Endodermal cell (in vitro differentiated cells): ENCODE measurements at places on chromosomes 1 and 21. TPM values are rescaled to one million over a fixed set of nuclear protein-coding genes. Genes with fewer than 3 reads are reported as not detected.

The ADGRL4 gene
- 0.44 and 0.54 TPM in 2 replicates for total RNA-seq

The LRP8 gene
- total RNA-seq = 25.3 to 30.2 TPM (median 29.1 TPM) in 3 replicates

The PTPN22 gene
- not detected in 3 replicates for total RNA-seq

The AMIGO1 gene
- 2.7 to 3.5 TPM (median 3.0 TPM) in 3 replicates for total RNA-seq

DNA sequence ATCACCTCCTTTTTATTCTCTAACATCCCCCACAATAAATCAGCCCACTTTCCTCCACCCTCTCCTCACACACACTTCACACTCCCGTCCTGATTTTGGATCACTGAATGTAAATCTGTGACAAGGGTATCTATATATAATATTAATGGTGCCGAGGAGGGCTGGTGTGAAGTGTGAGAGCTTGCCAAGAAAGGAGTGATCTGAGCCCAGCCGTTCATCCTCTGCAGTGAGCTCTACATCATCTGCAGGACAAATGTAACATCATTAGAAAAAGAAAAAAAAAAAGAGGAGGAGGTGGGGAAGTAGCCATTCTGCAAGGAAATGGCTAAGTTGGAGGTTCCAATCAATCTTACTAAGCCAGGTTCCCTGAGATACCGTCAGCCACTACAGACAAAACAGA, 291.7 kb upstream of the RRP15 start:
- no peak overlapping the region for H3K4me3 ChIP-seq
- H3K4me1 ChIP-seq = no peaks in the 10 kb centered on the region
- no peak for DNase-seq
- no peak overlapping the region for H3K27ac ChIP-seq

DNA sequence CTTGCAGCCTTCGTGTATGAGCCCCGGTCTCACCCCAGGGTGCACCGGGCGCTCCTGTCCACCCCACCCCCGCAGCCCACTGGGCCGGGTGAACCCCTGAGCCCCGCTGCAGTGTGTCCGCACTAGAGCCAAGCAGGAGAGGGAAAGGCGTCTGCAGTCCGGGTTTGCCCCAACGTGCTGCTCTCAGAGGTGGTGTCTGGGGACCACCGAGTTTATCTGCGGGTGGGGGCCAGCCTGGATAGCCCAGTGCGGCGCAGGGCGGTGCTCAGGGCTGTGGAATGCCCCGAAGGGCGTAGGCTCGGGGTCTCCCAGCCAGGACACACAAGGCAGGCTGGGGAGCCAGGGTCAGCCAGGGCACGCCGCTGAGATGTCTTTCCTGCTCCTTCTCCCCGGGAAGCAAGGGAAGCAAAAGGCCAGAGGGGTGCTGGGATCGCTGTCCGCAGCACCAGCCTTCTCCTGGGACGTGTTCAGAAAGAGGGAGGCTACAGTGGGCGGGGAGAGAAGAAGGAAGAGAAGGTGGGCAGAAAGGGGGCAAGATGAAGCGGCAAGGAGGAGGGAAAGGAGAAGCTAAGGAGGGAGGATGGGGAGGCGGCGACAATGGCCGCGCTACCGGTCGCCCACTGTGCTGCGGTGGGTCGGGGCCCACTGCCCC, 56.6 kb downstream of the MAB21L3 start:
- peak; percentile 79 for DNase-seq
- H3K36me3 ChIP-seq = no peaks in the 10 kb centered on the region
- peak overlapping the region; percentile 74 for H3K27ac ChIP-seq

DNA sequence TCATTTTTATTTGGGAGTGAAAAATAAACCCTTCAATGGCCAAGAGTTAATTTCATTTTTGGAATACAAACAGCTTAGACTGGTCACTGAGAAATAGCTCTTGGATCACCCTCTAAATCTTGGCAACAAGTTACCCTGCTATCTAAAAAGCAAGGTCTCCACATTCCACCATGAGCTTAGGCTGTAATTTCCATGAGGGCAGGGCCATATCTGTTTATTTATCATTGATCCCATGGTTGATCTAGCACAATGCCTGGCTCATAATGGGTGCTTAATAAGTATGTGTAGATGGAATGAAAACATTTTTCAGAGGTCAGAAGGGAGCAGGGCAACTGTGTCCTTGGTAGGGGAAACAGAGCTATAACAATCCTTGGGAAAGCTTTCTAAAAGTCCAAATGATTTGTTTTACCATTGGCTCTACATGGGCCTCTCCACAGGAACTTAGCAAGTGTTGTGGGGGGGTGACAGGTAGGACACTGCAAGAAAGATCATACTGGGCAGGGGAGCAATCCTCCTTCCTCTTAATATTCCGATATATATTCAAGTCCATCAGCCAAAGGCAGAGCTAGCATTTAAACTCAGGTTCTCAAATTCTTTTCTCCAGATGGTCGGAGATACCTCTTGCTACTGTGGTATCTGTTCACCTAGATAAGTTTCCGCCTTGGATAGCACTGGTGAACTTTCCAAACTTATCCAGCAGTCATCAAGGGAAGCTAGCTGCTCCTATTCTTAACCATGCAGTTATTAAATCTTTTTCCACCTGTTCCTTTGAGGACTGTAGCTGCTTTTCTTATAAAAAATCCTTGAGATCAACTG, 53.1 kb upstream of the PTCH2 start:
- no peak overlapping the region for H3K27ac ChIP-seq
- H3K36me3 ChIP-seq = peaks cover 6% of the 10 kb centered on the region
- H3K4me3 ChIP-seq = no peak overlapping the region
- no peaks in the 10 kb centered on the region for H3K27me3 ChIP-seq
- no peaks in the 10 kb centered on the region for H3K4me1 ChIP-seq

GRCh38 chr1:226475142-226475511, 67.2 kb upstream of the PARP1 start:
- peaks cover 6% of the 10 kb centered on the region for H3K4me1 ChIP-seq
- H3K27ac ChIP-seq = no peak overlapping the region
- DNase-seq = no peak

DNA sequence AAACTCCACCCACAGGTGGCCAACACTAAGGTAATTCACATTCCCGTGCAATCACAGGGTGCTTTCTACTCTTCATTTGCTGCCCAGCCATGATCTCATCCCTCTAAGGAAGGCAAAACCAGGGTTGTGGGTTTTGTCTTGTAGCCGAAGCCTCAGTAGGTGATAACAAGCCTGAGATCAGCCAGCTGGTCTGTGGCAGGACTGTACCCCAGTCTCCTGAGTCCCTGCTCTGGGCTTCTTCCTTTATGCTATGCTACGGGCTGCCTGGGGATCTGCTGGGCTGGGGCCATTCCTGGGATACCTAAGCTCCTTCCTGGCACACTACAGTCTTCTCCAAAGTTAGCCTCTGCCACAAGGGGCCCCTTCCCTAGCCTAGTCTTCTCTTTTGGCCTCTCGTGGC, 9.8 kb downstream of the PPFIA4 start:
- H3K36me3 ChIP-seq = no peaks in the 10 kb centered on the region
- no peaks in the 10 kb centered on the region for H3K27me3 ChIP-seq
- no peak overlapping the region for H3K4me3 ChIP-seq
- H3K27ac ChIP-seq = no peak overlapping the region
- DNase-seq = peak; percentile 64
- H3K4me1 ChIP-seq = peaks cover 11% of the 10 kb centered on the region

GRCh38 chr1:118257946-118258345, 72.9 kb upstream of the SPAG17 start:
- no peaks in the 10 kb centered on the region for H3K4me1 ChIP-seq
- H3K27ac ChIP-seq = no peak overlapping the region
- no peak overlapping the region for H3K4me3 ChIP-seq
- no peaks in the 10 kb centered on the region for H3K36me3 ChIP-seq

- no peaks in the 10 kb centered on the region for H3K27me3 ChIP-seq
- H3K27ac ChIP-seq = no peak overlapping the region
- H3K4me1 ChIP-seq = peaks cover 8% of the 10 kb centered on the region
- no peak for DNase-seq
- no peak overlapping the region for H3K4me3 ChIP-seq
- no peaks in the 10 kb centered on the region for H3K36me3 ChIP-seq
Measured at GRCh38 chr1:154730259-154730658, 122.3 kb upstream of the ADAR start.

DNA sequence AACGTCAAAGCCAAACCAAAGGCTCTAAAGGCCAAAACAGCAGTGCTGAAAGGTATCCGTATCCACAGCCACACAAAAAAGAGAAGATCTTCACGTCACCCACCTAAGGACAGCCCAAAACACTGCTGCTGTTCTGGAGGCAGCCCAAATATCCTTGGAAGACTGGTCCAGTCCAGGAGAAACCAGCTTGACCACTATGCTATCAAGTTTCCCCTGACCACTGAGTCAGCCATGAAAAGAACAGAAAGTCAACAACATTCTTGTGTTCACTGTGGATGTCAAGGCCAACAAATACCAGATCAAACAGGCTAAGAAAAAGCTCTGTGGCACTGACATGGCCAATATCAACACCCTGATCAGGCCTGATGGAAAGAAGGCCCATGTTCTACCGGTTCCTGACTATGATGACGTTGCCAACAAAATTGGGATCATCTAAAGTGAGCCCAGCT, 32.1 kb downstream of the ARID4B start:
- H3K27me3 ChIP-seq = no peaks in the 10 kb centered on the region
- no peak overlapping the region for H3K27ac ChIP-seq
- no peak for DNase-seq
- peaks cover 13% of the 10 kb centered on the region for H3K36me3 ChIP-seq
- H3K4me1 ChIP-seq = peaks cover 6% of the 10 kb centered on the region
- no peak overlapping the region for H3K4me3 ChIP-seq

DNA sequence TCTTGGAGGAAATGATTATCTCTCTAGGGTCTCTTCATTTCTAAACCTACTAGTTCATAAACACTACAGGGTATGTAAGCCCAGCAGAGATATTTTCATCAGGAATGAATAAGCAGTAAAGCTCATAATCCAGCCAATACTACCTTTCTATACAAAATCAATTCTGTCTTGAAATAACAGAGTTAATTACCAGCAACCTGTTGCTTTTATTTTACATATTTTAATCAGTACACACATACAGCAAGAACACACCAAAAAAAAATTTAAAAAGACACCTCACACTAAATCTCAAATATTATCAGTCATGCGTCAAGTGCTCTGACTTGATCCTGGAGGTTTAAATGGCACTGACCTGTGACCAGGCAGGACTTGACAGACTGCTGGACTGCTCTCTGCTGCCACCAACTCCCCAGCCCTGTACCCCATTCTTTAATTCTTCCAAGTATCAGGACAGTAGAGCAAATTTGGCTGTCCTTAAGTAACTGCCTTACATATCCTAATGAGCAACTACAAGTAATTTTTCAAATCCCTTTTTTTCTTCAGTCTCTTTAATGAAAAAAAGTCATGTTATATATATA, 98.5 kb downstream of the CDC42BPA start:
- H3K27me3 ChIP-seq = no peaks in the 10 kb centered on the region
- no peak overlapping the region for H3K27ac ChIP-seq
- no peak overlapping the region for H3K4me3 ChIP-seq
- H3K4me1 ChIP-seq = no peaks in the 10 kb centered on the region
- DNase-seq = no peak
- no peaks in the 10 kb centered on the region for H3K36me3 ChIP-seq

GRCh38 chr1:32890516-32891240, 4.4 kb downstream of the HPCA start:
- peaks cover 84% of the 10 kb centered on the region for H3K27me3 ChIP-seq
- H3K27ac ChIP-seq = no peak overlapping the region
- no peaks in the 10 kb centered on the region for H3K36me3 ChIP-seq
- no peak overlapping the region for H3K4me3 ChIP-seq
- peak; percentile 38 for DNase-seq

GRCh38 chr21:29677326-29677725, 262.5 kb downstream of the GRIK1 start:
- H3K27me3 ChIP-seq = no peaks in the 10 kb centered on the region
- no peak overlapping the region for H3K27ac ChIP-seq
- peaks cover 3% of the 10 kb centered on the region for H3K4me1 ChIP-seq
- H3K36me3 ChIP-seq = no peaks in the 10 kb centered on the region
- DNase-seq = no peak
- H3K4me3 ChIP-seq = no peak overlapping the region
